ENCODE measurements at places on chromosomes 16 and 17. TPM values are rescaled to one million over a fixed set of nuclear protein-coding genes. Genes with fewer than 3 reads are reported as not detected.

DNA sequence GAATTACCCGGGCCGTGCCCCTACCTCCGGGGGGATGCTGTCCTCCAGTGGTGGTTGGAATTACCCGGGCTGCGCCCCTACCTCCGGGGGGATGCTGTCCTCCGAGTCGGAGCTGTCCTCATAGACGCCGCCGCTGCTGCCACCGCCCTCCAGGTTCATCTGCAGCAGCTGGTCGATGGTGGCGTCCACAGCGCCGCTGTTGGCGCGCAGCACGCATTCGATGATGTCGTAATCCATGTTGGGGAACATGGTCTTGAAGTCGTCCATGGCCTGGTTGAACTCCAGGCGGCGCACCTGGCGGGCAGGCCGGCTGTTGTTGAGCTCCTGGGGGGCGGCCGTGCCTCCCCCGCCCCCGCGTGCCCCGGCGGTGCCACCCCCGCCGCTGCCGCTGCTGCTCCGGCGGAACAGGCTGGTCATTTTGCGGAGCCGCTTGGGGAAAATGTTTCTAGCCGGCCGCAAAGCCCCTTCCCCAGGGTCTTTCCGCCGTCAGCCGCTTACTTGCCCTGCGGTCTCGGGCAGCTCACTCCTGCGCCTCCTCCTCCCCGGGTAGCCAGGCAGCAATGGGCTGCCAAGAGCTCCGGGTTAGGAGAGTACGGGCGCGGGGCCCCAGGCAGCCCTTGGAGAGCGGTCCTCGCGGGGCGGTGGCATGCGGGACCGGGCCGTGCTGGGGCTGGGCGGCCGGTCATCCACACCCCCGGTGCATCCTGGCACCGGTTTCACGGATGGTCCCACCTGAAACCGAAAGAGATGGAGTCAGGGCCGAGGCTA is 35.5 kb upstream of the MRPS23 start:
- DNase-seq: no peak

Gene TNFRSF17
- total RNA-seq: 6.2 TPM

DNA sequence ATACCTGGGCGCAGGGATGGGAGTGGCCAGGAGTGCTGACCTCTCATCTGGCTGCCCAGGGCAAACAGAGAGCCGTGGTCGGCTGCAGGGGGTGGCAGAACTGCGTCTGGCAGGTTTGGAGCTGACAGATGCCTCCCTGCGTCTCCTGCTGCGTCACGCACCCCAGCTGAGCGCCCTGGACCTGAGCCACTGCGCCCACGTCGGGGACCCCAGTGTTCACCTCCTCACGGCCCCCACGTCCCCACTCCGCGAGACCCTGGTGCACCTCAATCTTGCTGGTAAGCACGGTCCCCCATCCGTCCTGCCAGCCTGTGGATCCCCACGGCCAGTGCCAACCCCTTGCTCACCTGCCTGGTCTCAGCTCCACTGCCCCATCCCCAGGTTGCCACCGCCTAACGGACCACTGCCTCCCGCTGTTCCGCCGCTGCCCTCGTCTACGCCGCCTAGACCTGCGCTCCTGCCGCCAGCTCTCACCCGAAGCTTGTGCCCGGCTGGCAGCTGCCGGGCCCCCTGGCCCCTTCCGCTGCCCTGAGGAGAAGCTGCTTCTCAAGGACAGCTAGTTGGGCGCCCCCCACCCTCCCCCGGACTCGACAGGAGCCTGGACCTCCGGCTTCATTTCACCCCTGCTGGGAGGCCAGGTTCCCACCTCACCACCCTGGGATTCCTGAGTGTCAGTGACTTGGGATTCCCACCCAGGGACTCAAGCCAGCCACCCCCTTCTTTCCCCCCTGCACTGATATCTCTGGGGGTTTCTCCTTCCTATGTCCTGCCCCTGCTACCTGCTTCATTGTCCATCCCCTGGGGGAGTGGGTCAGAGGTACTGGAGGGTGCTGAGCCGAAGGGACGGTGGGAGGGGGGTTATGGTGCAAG is 2.0 kb upstream of the ORAI3 start:
- no peak for DNase-seq

DNA sequence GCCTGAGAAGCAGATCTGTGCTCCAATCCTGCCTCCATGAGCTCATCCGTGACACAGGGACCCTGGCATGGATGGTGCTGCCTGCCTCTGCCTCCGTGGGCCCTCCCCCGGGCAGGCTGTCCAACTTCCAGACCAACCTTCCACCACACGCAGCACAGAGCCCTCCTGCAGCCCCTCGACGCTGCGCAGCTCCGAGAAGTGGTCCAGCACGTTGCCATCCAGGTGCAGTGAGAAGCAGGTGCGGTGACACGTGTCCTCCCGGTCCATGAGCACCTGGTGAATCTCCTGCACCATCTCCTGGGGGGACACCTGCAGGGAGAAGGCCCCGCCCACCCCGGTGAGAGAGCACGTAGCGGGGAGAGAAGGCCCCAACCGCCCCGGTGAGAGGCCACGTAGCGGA is 8.4 kb downstream of the CLUH start:
- no peak for DNase-seq

Gene ARMC7
- 6.1 TPM for total RNA-seq

DNA sequence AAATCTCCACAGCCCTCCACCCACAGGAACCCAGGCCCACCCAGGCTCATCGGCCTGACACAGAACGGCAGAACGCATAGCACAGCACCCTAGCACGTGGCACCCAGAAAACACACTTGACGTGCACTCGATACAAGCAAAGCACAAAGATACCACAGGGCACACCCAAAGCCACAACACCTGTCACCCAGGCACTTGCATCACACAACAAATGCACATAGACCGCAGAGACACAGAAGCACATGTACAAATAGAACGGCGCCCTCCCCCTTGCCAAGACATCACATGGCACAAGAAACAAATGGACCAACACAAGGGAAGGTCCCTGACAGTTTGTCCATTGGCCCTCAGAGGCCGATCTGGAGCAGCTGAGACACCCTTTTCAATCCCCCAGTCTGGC is 147.7 kb upstream of the WSCD1 start:
- DNase-seq: no peak

GRCh38 chr17:40915721-40916256 is 21.7 kb downstream of the KRT23 start:
- DNase-seq: no peak

Gene ST6GALNAC2
- not detected for total RNA-seq

- DNase-seq: no peak
These were observed 3.4 kb downstream of the TMED6 start for GRCh38 chr16:69348222-69348621.

- no peak for DNase-seq
These were observed 142.4 kb downstream of the TOX3 start for GRCh38 chr16:52404546-52404945.

Gene BAHCC1
- total RNA-seq: not detected

- no peak for DNase-seq
These were observed 27.9 kb upstream of the TNRC6A start for GRCh38 chr16:24701521-24701951.

DNA sequence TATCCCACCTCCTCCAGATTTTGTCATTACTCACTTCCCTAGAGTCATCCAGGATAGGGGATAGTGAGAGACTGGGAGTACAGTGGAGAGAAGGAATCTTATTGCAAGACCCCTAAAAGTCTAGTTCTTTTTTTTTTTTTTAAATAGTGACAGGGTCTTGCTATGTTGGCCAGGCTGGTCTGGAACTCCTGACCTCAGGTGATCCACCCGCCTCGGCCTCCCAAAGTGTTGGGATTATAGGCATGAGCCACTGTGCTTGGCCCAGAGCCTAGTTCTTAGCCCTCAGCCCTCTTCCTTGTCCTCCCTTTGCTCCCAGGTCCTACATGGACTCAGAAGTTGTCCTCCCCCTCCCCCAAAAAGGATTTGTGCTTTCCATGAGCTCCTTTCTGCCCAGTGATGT is 2.7 kb upstream of the CHRNB1 start:
- no peak for DNase-seq

- DNase-seq: no peak
These were observed 1.4 kb downstream of the PRSS8 start for GRCh38 chr16:31134091-31134571.

GRCh38 chr17:14792746-14793145 is 472.4 kb downstream of the PMP22 start:
- no peak for DNase-seq

DNA sequence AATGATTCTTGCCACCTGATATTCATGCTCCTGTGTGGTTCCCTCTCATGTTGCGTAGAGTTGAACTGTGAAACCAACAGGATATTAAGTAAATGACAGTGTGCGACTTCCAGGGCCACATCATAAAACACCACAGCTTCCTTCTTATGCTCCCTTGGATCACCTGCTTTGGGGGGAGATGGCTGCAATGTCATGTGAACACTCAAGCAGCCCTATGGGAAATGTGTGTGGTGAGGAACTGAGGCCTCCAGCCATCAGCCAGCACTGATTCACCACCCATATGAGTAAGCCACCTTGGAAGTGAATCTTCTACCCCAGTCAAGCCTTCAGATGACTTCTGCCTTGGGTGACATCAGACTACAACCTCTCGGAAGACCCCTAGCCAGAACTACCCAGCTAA is 427.5 kb downstream of the UTP18 start:
- no peak for DNase-seq

DNA sequence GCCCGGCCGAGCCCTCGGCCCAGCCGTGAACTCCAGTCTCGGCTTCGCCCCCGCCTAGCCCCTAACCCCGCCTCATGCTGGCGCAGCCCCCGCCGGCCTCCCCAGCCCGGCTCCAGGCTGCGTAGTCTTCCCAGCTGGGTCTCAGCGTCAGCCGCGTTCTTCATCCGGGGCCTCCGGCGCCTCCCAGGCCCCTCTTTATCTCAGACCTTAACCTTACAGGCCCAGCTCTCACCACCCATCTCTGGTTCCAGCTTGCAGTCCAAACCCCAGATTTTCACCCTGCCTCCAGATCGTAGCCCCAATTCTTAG is at the start of gene PROCA1:
TSS of gene PROCA1 (minus strand) at position 166 of the 309 bp plus-strand sequence. CDS start 228 bp downstream, outside the sequence.
- peak; percentile 78 for DNase-seq

DNA sequence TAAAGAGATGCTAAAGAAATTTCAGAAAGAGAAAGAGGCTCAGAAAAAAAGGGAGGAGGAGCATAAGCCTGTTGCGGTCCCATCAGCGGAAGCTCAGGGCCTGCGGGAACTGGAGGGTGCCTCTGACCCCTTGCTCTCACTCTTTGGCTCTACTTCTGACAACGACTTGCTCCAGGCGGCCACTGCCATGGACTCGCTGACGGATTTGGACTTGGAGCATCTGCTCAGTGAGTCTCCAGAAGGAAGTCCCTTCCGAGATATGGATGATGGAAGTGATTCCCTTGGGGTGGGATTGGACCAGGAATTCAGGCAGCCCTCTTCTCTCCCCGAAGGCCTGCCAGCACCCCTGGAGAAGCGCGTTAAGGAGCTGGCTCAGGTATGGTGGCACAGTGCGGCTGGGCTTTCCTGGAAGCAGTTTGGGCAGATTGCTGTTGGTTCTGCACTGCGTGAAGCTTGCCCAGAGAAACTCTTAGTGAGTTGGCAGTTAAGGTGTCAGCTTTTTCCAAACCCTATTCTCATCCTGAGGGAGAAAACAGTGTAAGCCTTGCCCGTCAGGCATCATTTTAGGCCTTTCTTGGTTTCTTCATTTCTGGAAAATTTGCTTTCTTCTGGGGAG is 13.6 kb downstream of the UBN1 start:
- DNase-seq: no peak

DNA sequence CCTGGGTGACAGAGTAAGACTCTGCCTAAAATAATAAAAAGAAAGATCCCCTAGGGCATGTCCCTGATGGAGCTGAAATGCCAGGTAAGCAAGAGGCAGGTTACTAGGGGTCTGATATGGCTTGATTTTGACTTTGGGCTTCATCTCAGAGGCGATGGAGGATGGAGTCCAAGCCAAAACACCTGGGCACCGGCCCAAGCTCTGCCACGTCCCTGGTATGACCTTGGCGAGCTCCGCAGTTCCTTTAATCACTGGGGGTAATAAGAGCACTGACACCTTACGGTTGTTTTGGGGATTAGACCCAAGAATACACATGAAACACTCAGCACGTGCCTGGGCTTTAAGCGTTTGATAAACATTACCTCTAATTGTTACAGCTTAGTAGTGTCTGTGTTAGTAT is 350.8 kb upstream of the HSBP1 start:
- DNase-seq: no peak

DNA sequence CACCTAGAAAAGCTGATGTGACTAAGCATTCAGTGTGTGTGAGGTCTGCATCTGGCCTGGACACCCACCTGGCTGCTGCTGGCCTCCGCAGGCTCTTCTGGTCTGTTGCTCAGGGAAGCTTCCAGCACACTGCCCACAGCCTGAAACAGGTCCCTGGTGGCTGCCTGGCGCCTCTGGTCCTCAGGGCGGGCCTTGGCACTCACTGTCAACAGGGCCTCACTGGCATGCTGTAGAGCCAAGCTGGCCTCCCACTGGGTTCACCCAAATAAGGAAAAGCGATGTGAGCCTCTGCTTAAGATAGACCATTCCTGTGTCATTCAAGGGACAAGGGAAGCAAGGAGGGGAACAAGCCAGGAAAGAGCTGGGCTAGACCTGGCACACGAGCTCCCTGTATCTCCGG is 70.6 kb upstream of the BCO1 start:
- no peak for DNase-seq

Gene SPN
- 0.63 TPM for total RNA-seq

DNA sequence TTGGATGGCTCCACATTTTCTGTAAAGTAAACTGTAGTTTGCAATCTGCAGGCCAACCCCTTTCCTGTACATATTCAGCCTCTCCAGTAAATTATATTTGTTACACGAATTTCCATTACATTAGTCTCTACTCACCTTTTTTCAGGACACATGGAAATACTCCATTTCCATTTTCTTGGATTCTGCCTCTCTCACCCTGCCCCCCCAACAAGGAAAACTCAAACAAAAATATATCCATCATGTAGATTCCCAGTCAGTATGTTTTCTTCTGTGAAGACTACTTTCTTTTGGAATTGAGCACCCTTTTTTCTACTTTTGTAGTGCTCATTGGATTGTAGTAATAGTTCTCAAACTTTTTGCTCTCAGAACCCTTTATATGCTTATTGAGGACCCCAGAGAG is 2.9 kb downstream of the PPM1D start:
- DNase-seq: no peak

Measured in Karpas-422 (cell line).